ENCODE measurements at places on chromosomes 7 and 10.

DNA sequence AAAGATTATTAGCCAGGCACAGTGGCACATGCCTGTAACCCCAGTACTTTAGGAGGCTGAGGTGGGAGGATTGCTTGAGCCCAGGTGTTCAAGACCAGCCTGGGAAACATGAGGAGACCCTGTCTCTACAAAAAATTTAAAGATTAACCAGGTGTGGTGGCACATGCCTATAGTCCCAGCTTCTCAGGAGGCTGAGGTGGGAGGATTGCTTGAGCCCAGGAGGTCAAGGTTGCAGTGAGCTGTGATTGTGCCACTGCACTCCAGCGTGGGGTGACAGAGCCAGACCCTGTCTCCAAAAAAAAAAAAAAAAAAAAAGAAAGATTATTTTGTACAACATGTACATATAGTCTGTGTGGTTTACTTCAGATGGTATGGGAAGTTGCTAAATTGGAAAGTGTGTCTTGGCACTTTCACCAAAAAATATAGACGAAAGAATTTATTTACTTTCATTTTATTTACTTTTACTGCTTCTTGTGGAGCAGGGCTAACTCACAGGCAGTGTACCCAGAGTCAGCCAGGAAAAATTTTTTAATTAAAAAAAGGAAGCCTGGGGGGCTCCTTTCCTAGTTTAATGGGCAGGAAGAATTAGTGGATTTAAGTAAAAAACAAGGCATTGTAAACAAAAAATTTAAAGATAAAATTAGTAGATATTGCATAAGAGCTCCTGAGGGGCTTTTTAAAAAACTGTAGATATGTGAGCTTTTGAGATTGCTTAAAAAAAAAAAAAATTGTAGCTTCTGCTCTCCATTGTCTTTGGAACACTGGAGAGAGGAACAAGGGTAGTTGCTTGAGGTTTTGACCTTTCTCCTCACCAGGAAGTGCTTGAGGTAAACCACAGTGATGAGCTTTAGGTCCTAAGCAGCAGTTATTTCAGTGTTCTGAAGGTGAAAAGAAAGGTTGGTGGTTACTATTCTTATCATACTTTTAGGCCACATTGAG is 44.6 kb upstream of the VDAC2 start:
- DNase-seq = no peak

GRCh38 chr10:98391578-98391991 is 23.4 kb downstream of the PYROXD2 start:
- no peak for DNase-seq

DNA sequence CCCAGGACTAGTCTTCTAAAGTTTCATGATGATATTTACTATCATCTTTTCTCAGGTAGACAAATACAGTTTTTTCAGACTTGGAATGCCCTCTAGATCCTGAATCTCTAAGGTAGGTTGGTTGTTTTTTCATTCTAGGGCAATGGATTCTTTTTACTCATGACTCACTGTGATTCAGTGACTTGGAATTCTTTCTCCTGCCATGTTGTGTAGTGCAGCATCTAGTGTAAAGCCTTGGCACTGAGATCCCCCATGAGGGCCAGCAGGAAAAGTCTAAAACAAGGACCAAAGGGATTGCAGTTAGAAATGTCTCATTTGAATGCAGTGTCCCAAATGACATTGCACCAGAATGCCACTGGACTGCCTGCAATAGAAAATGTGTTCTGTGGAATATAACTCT is 430.4 kb downstream of the NEBL start:
- no peak for DNase-seq

GRCh38 chr7:44697136-44698045 is 51.3 kb upstream of the ZMIZ2 start:
- no peak for DNase-seq

DNA sequence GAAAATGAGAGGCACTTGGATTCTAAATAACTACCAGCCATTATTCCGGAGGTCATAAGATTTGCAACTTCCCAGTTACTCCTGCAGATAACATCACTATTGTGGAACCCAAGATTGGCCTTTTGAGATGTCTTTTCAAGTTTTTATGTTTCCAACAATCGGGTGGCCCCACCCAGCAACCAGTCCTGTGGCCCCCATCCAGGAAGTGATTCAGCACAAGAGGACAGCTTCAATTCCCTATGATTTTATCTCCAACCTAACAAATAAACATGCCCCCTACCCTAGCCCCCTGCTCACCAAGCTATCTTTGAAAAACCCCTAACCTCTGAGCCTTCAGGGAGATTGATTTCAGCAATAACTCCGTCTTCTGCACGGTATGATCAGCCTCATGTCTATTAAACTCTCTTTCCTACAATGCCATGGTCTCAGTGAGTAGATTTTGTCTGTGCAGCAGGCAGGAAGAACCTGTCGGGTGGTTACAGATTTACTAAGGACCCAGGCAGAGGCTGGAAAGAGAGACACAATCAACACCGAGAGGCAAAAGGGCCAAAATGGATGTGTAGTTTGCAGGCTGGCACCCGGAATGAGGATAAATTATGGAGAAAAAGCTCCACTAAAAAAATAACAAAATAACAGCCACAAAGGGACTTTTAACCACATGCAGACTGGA is 83.9 kb upstream of the UNC5B start:
- no peak for DNase-seq

GRCh38 chr7:126305671-126306070 is 947.1 kb downstream of the GRM8 start:
- DNase-seq = no peak

DNA sequence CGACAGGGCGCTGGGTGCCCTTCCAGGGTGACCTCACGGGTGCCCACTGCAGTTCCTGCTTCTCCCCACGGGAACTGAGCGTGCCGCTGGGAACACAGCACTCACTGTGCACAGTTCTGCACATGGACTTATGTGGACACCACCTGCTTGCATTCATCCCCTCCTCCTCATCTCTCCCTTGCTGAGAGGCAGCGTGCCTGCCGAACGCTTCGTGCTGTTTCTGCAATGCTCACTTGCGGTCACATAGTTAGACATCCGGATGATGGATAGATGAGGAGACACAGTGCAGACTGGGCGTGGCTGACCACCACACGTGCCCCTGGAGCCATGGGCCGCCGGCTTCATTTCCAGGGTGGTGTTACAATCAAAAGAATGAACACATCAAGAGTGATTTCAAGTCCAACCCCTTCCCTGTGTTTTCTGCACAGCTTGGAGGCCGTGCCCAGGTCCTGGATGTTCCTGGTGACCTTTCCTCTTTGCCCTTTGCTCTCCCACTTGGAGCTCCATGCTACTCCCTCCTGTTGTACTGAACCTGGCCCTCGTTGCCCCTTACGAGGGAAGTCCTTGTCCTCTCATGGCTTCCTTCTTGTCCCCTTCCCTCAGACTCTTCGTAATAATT is 119.4 kb downstream of the VIPR2 start:
- no peak for DNase-seq

Data from NCI-H526 treated with DMSO at 0.1 percent for 48 hours (cell line).